Fibroblast of the conjunctiva (primary cell): ENCODE measurements at places on chromosomes 7 and 10.

DNA sequence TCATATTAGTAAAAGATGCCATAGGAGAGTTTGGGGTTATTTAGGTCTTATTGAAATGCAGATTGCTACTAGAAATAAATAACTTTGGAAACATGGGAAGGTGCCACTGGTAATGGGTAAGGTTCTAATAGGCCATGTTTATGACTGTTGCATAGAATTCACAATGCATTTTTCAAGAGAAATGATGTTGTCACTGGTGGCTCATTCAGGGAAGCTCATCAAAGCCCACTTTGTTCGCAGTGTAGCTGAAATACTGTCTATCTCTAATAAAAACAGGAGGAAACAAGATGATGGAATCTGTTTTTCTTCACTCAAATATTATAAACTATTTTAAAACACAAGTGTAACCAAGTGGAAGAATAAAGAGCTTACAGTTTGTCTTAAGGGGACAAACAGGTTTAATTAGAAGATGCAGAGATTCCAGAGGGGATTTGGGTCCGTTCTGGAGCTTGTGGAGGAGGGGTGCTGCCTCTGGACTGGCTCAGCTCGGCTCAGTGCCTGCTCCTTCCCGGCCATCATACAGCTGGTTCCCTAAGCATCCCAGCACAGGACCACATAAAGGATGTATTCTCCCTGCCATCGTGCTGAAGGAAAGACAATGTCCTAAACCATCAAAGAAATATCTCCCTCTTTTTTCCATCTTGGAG, 20.4 kb downstream of the OPALIN start:
- no peak for DNase-seq

DNA sequence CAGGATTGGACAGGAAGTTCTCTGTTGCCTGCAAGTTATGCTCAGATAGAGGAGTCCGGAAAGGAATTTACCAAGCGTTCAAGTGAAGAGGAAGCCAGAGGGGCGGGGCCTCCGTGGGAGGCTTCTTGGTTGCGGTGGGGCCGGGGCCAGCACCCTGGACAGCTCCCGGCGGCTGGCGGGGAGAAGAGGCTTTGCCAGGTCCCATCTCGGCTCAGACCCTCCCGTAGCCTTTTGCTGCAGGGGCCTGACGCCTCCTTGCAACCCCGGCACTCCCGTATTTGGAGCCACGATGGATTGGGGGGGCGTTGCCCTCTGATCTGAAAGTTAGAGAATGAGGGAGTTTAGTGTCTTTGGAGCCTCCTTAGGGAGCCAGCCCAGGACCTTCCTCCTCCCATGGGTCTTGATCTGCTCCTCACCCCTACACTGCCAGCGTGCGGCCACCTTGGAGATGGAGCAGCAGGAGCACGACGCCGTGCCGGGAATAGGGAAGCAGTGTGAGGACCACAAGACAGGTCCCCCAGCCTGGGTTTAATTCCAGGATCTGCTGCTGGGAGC, 3.1 kb upstream of the SLC18A3 start:
- peak; percentile 20 for DNase-seq

GRCh38 chr7:140342727-140343514, 55.4 kb downstream of the SLC37A3 start:
- peak; percentile 12 for DNase-seq

DNA sequence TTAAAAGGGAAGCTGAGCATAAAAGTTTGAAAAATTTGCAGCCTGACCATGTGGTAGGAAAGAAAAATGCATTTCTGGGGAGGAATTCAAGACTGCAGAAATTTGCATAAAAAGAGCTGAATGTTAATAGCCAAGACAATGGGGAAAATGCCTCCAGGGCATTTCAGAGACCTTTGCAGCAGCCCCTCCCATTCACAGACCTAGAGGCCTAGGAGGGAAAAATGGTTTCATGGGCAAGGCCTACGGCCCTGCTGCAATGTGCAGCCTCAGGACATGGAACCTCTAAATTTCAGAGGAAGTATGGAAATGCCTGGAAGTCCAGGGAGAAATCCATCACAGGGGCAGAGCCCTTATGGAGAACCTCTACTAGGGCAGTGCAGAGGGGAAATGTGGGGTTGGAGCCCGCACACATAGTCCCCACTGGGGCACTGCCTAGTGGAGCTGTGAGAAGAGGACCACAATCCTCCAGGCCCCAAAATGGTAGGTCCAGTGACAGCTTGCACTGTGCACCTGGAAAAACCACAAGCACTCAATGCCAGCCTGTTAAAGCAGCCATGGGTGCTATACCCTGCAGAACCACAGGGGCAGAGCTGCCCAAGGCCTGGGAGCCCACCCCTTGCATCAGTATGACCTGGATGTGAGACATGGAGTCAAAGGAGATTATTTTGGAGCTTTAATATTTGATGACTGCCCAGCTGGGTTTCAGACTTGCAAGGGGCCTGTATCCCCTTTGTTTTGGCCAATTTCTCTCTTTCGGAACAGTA, 243.8 kb downstream of the DNAJB9 start:
- no peak for DNase-seq

DNA sequence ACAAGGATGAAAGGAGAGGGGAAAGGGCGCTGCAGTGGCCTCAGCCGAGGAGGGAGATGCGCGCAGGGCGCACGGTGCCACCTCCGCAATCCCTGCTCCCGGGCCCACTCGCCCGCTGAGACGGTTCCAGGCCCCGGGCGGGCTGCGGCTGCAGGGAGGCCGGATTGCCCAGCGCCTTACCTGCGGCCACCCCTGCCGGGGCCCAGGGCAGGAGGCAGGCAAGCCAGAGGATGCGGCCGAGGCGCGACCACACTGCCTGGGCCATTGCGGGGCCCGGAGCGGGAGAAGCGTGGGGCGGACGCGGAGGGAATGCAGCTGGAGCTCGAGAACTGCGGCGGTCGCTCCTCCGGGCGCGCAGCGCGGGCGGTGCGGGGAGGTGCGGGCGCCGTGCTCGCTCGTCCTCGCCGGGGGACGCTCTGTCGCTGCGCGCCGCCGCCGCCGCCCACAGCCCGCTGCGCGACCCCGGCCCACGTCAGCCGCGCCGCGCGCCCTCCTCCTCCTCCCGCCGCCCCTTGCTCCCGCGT, at the start of gene TMEM130:
Gene TMEM130, minus strand, starts transcription at position 418 of the 524 bp plus-strand sequence. Its CDS starts 153 bp downstream, at position 265.
- DNase-seq = no peak

DNA sequence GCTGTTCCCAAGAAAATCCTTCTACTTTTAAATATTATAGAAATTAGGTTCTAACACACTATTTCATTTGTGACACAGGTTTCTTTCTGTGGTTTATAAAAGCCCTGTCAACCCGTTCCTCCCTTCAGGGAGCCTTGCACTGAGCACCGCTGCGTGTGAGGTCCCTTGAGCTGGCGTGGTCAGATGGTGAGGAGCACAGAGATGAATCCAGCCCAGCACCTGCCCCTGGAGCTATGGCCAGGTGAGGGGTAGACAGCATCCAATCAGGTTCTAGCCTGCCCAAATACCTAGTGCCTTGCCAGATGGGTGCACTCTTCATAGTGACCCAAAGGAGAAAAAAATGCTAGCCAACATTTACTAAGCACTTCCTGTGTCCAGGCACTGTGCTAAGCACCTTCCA, 15.7 kb downstream of the ZCCHC24 start:
- no peak for DNase-seq

GRCh38 chr10:125118011-125118611, 42.3 kb downstream of the CTBP2 start:
- DNase-seq = peak; percentile 44

DNA sequence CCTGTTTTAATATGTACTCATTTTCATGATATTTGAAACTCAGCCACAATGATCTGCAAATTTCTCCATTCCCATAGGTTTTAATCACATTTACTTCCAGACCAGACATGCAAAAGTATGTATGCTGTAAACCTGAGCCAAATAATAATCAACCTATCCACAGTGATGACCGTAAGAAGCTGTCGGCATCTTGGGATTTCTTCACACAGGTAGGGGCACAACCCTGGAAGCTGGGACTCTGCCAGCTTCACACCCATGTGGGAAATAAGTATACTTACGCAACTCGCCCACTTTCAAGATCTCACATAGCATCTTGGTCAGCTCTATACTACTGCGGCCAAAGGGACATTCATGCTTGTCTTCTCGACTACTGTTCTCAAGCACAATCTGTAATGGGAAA, 352.3 kb downstream of the ELMO1 start:
- no peak for DNase-seq

DNA sequence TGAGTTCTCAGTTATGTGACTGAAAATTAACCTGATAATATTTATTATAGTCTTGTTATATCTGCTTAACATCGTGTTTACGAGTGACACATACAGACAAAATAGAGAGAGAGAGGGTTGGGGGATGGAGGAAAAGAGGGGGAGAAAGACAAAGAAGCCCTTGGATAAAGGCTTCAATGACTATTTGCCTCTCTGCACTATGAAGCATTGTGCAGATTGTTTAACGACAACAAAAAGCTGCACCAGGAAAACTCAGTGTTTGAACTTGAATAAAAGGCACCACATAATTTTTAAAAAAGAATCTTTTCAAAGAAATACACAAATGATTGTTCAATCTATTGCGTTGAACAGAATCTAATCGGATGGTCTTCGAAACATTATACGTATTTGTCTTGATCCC, 27.8 kb downstream of the MAGI2 start:
- DNase-seq = no peak

DNA sequence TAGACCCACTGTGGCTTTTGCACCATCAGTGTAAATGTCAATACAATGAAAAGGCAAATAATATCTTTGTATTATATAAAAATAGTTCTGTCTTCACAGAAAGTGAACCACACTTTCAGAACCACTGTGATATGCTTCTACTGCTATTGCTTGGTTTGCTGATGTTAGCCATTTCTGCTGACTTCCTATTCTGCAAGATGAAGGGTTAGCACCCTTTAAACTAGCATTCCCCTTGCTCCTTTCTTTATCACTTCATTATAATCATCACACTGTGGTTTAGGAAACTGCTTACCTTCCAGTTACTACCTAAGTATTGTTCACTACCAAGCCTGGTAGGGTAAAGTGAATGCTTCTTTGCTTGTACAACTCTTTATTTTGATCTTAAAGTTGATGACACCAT, 29.2 kb downstream of the MYPN start:
- DNase-seq = no peak

GRCh38 chr7:93015779-93016481, 101.8 kb downstream of the SAMD9 start:
- DNase-seq = no peak

DNA sequence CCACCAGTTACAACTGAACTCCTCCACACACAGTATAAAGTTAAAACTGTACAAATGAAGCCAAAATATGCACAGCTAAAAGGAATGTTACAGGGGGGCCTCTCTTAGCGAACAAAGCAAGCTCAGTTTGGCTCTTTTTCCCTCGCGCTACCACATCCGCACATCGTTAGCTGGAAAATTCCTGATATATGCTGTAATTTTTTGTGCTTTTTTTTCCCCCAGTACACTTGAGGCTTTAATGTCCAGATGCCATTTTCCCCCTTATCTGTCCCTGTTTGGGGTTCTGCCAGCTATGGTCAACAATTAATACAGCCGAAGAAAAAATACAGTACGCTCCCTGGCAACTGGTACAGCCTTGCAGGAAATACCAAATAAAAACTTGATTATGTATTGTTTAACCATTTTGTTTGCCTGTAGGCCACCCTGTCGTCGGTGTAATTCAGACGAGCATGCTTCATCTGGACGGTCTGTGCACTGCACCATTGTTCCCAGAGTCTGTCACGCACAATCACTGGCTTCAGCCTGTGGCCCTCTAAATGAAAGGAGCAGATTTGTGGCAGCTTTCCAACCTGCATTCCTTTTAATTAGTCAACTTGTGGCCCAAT, 108.1 kb upstream of the FAM133B start:
- peak; percentile 68 for DNase-seq

- DNase-seq = peak; percentile 37
Measured at GRCh38 chr7:29748286-29749099, 57.8 kb upstream of the WIPF3 start.

DNA sequence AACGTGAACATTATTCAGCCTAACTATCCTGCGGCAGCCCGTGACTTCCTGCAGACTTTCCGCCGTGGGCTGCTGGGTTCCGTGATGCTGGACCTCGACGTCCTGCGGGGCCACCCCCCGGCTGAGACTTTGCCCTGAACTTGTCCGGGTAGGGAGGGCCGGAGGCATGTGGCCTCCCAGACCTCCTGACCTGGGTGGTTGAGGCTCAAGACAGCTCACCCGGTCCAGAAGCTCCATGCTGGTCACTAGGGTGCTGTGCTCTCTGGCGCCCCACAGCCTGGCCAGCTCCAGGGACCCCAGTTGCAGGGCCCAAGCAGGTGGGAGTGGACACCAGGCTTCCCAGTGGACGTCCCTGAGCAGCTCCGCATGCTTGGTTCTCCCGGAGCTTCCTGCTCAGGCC, 4.4 kb downstream of the SPRN start:
- no peak for DNase-seq

GRCh38 chr10:98286419-98286818, 18.4 kb upstream of the LOXL4 start:
- no peak for DNase-seq

GRCh38 chr10:59454171-59454919, 92.0 kb upstream of the FAM13C start:
- DNase-seq = no peak

DNA sequence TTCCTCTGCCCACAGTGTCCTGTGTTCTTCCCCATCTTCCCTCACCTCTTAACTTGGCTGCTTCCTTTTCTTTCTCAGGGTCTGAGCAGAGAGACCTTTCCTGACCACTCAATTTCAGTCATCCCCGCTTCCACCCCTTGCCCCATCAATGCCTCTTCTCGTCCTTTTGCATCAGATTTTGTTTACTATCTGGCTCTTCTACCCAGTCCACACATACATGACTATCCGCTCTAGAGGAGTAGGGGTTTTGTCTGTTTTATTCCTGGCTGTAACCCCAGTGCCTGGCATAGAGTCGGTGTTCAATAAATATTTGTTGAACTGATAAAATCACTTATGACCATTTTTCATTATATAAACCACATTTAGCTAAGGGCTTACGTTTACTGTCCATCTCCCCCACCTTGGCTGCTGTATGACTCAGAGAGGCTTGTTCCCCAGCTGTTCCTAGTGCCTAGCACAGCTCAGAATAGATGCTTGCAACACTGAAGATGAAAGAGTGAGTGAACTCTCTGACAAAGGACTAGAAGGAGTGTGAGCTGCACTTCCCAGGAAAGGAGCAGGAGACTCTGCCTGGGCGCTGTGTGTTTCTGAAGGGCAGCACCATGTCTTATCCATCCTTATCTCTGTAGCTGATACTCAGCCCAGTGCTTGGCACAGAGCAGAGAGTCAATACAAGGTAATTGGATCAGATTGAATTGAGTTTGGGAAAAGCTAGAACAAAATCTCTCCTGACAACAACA, 21.9 kb downstream of the ARID5B start:
- DNase-seq = no peak

DNA sequence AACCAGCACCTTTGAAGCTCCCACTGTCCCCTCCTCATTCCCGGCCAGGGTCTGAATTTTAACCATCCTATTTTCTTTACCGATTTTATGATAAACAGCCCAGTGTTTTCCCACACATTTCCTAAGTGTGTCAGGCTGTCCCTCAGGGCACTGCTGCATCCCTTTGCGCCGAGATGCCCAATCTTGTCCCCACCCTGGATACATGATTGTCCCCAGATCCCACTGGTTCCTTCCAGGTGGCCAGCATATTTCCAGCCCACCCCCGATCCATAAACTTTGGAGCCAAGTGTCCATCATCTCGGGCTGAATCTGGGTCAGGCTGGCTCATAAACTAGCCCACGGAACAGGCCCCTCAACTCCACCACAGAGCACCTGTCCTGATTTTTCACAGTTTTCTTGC, 137.2 kb downstream of the CDH23 start:
- DNase-seq = no peak

- no peak for DNase-seq
Measured at GRCh38 chr10:128877936-128878335, 589.1 kb upstream of the MGMT start.
